Common myeloid progenitor, CD34-positive (primary cell): ENCODE measurements at places on chromosomes 4 and X.

GRCh38 chr4:111937368-111937767 lies 207.9 kb upstream of the FAM241A start:
- DNase-seq = peak; percentile 49

DNA sequence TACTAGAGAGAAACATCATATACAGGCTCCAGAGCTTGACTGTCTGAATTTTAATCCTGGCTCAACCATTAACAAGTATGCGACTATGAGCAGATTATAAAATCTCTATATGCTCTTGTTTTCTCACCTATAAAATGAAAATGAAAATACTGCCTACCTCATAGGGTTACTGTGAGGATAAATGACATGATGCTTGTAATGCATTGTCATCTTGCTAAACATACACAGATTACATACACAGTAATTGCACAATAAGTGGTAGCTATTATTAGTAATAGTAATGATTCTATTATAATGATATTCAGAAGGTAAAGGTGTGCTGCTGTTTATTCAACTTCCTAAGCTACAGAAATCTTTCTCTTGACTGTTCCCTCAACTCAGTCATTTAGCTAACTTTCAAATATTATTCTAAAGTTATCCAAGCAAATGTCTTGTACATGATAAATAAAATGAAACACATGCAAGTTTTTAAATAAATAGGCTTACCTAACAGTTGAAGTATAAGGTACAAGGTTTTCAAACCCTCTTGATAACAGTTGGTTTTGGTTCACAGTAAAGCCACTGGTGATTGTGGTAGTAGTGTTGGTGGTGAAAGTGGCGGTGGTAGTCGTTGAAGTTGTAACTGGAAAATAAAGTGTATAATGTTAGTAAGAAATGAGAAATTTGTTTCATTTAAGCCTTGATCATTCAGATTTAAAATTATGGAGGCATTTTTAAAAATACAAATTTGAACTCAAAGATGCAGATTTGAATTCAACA lies 38.9 kb downstream of the NUP62CL start:
- DNase-seq = no peak

DNA sequence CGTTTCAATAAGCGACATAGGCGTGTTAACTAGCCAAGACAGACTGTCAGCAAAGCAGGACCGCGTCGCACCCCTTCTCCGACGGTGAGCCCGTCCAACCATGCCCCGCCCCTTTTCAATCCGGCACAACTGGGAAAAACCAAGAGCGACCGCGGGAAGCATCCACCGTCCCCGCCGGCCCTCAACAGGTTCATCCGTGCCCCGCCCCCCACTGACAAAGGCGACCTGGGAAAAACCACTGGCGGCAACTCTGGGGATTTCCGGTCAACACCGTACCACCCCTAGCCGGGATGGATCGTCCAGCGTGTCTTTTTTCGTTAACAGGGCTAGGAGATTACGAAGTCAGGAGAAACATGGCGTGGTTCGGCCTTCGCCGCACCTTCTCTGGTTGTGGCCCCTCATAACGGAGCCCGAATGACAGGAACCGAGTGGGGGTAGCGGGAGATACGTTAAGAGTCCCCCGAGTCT lies 377 bp downstream of the TIMM17B start:
- DNase-seq = peak; percentile 84

- DNase-seq = no peak
These were observed 135.3 kb upstream of the HS3ST1 start for GRCh38 chr4:11564021-11564420.

GRCh38 chr4:173516621-173517524 lies 13.2 kb downstream of the HAND2 start:
- DNase-seq = no peak

DNA sequence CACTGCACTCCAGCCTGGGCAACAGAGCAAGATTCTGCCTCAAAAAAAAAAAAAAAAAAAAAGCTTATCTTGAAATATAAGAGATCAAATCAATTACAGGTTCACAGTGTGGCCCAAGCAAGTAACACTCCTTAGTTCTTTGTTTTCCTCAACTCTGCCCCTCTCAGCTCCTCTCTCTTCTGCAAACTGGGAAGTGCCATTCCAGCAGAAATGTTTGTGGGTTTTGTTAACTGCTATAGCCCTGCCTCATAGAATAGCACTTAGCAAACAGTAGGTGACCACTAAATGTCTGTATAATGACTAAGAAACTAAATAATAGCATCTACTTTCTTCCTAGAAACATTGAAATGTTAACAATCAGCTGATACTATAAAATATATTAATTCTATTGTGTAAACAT lies 160.0 kb upstream of the NAP1L5 start:
- DNase-seq = no peak

- DNase-seq = no peak
These were observed 471.0 kb downstream of the KLHL13 start for GRCh38 chrX:117645639-117646038.

- DNase-seq = no peak
These were observed 11.3 kb upstream of the PPM1K start for GRCh38 chr4:88295656-88296055.

- DNase-seq = no peak
These were observed 258.8 kb upstream of the GNPDA2 start for GRCh38 chr4:44985152-44985551.

DNA sequence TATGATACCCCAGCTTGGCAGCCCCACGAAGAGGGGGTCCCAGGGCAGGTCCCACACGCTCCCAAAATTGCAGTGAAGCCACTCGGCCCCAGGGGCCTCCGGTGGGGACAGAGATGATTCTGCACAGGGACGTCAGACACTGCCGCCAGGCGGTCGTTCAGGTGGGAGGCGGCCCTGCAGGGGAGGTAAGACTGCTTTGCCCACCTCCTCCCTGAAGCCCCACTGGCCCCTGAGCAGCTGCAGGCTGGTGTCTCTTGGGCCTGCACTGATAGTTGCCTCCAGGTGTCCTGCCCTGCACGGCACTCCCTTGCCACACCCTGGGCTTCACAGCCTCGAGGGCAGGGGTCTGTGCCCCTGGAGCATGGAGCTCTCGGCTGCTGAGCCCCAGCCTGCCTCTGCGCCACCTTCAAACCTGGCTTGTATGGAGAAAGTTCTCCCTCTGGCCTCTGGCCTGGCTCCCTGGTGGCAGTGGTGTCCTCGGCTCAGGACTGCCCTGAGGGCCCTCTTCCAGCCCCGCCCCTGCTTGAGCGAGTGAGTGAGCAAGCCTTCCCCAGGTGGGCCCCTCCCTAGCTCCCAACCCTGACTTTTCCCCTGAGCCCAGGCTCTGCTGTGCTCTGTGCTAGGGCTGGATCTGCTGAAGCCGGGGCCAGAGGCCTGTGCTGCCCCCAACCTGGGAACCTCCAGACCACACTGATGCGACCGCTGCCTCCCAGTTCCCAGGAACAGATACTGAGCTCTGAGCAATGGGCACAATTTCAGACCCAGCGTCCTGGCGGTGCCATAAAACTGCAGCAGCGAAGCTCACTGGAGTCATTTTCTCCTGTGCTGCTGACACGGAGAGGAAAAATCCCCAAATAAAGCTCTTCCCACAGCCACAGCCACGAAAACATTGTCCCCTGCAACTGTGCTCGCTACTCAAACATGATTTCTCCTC lies 16.1 kb downstream of the ADRA2C start:
- DNase-seq = no peak

GRCh38 chr4:121199742-121200561 lies 35.8 kb upstream of the TNIP3 start:
- peak; percentile 21 for DNase-seq
